Occipital lobe (tissue), 3 donors: ENCODE measurements at places on chromosomes 4 and X. TPM values are rescaled to one million over a fixed set of nuclear protein-coding genes. Genes with fewer than 3 reads are reported as not detected.

DNA sequence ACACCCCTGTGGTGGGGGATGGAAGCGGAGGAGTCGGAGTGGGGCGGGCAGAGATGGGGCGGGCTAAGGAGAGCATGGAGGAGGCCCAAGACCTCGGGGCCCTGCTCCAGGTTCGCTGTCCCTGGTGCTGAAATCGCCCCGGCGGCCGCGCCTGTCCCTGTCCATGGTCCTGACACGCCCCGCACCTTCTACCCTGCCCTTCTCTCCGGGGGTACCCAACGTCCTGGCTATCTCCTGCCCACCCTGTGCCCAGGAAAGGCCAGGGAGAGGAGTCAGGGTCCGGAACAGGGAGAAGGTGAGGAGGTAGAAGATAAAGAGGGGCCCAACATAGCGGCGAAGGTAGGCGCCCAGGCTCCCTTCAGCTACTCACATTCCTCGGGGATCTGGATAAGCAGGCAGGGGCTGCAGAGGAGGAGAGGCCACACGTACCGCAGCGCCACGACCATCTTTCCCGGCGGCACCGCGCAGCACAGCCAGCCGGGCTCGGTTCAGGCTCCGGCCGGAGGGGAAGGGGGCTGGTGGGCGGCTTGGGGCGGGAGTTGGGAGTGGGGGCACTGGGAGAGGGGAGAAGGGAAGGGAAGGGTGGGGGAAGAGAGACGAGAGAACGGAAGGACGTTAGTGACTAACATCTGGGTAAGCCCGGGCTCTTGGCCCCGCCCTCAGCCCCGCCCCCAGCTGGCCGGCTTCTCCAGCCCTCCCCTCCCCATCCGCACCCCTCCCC, 10.4 kb downstream of the L1CAM start:
- DNase-seq, result no peak

DNA sequence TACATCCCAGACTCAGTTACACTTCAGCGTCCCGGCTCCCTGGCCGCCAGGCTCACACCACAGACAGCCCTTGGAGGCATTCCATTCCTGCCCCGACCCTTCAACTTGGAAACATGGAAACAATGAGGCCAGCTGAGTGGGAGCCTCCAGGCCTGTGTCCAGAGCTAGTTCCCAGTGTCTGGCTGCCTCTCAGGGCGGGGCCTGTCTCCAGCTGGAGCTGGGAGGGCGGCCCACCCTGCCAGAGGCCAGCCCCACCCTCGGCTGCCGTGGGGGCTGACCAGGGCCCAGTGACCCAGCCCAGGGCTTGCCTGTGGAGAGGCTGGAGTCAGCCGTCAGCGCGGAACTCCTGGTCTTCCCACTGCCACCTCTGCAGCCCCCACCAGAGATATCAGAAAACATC, 37.4 kb upstream of the SPON2 start:
- DNase-seq, result no peak

GRCh38 chr4:90002441-90003062, 107.9 kb downstream of the MMRN1 start:
- DNase-seq, result no peak

DNA sequence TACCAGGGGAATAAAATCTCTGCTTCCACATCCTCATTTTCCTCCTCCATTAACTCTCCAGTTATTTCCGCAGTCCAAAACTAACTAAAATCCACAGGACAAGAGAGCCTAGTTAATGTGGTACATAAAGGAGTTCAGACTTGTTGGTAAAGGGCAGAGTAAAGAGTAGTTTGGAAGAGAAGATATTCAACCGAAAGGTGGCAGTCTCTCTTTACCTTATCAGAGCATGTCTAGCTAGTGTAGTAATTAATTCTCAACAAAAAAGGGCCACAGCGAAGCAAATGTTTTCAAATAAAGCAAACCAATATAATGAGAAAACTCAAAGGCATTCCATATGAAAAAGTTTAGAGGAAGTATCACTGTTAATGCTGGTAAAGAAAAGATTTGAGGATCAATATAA, 286.5 kb downstream of the GLUD2 start:
- no peak for DNase-seq

DNA sequence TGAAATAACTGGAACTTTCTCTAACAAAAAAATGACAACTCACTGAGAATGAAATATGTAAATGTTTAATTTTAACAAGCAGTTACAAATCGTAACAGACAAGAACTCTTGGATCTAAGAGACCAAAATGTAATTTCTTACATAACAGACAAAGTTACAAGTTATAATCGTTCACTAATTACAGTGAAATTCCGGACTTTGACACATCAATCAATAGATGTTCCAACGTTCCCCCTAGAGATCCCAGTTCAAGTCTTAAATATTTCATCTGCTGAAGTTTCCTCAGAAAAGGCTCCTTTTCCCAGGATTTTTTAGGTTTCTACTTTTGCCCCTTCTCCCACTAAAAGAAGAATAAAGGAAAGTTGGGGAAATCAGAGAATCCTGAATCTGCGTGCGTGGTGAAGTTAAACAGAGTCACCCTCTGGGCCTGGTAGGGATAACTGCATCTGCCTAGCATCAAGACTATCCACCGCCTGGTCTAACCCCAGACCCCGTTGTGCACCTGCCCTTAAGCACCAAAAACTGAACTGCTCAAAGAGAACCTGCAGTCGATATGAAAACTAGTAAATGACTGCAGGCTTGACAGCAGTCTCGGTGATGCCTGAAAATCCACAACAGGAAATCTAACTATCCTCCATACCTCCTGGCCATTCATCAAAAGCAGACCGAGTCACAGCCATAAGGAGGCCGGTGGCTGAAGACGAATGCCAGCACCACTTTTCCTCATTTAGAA, 2.3 kb downstream of the IRF2 start:
- DNase-seq, result no peak

DNA sequence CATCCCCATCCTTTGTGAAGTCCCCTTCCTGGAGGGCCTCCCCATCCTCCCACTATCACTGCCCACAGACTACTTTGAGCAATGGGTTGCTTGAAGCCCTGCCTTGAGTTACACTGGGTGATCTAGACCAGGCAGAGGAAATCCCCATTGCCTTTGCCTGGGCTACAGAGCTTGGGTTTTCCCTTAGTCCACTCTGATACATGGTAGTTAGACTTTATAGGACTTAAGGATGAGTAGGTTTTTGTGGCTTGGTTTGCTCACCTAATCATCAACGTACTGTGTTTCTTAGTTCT, 56.6 kb downstream of the TMEM131L start:
- no peak for DNase-seq

- peak; percentile 12 for DNase-seq
These were observed at the start of gene RBM47 for GRCh38 chr4:40629401-40630334. Gene RBM47, minus strand, starts transcription at chr4:40629864. Its CDS starts 190,971 bp downstream, at chr4:40438893.

GRCh38 chr4:15410750-15411149, 17.1 kb upstream of the C1QTNF7 start:
- DNase-seq, result no peak

GRCh38 chrX:7086384-7086783, 61.1 kb upstream of the STS start:
- no peak for DNase-seq

Gene RNF175
- 26.7 TPM for total RNA-seq

Gene NIPAL1
- total RNA-seq, result 0.94 TPM
